ENCODE measurements at places on chromosomes 2 and 18.

DNA sequence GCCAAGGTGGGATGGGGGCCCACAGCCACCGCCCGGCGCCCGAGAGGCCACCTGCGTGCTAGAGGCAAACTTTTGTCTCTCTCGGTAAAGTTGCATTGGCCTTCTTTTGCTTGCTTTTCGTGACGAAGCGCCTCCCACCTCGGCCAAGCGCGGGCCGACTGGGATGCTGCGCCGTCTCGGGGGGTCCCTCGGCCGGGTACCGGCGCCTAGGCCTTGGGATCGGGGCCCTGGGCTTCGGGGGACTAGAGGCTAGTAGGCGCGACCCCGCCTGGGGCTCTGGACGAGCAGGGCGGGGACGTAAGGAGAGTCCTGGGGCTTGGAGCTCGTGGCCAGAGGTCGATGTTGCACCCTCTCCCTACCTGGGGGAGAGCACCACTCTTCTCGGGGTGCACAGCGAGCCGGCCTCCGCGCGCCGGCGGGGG lies 545 bp downstream of the GLI2 start:
- DNase-seq: no peak

- DNase-seq: no peak
Measured at GRCh38 chr2:124692707-124693106, 667.6 kb downstream of the CNTNAP5 start.

GRCh38 chr2:157672129-157672528 lies 43.5 kb upstream of the ACVR1C start:
- DNase-seq: no peak

DNA sequence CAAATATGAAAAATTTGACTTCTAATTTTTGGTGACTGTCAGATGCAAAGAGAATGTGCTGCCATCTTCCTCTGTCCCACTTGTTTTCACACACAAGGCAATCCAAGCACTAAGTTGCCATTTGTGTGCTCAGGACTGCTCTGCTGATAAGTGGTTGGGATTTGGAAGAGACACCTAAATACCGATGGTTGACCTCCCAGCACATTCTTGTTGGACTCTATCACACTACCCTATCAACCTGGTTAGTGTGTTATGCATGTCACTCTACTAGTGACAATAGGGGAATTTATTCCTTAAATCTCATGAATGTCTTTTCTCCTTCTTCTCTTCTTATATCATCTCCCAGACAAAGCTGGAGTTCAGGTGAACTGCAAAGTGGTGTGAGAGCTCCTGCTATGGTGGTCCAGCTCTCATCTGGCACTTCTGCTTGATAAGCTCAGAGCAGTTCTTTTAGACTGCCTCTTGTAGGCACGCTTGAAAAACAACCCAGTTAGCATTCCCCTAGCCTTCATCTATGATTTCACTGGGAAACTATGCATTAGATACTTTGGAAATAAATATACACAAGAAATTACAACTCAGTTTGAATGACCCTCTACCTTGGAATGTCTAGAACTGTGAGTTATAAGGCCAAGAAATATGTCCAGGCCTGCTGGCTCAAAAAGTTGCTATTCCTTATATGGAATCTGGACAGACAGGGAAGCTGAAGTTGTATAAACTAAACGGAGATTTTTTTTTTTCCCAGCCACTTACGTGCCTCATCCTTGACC lies 404.8 kb downstream of the MEIS1 start:
- DNase-seq: no peak

- peak; percentile 94 for DNase-seq
Measured at GRCh38 chr2:8488001-8488738, 193.7 kb upstream of the ID2 start.

GRCh38 chr2:44934038-44934982 lies 7.2 kb upstream of the SIX3 start:
- no peak for DNase-seq

DNA sequence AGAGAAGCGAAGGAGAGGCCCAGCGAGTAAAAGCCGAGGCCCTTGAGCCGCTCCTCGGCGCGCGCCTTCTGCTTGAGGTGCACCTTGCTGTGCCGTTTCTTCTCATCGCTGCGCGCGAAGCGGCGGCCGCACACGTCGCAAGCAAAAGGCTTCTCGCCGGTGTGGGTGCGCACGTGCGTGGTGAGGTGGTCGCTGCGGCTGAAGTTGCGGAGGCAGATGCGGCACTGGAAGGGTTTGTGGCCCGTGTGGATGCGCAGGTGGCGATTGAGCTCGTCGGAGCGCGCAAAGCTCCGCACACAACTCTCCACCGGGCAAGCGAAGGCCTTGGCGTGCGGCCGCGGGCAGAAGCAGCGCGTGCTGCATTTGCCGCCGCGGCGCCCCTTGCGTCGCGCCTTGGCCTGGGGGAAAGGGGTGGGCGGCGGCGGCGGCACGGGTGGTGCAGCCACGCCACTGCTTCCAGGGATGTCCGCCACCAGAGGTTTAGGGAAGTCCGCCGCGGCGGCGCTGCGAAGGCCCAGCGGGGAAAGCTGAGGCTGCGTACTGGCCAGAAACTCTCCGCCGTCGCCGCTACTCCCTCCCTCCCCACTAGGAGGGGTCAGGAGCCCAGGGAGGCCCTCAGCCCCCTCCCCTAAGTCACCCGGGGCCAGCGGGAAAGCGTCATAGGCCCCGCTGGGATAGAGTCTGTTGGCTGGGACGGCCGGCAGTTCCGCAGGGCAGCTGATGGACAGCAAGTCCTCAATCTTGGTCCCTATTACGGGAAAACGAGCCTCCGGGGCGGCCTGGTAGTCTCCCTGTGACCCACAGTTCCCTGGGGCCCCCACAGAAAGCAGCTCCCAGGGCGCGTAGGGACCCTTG lies 1.7 kb downstream of the EGR4 start:
- DNase-seq: no peak

DNA sequence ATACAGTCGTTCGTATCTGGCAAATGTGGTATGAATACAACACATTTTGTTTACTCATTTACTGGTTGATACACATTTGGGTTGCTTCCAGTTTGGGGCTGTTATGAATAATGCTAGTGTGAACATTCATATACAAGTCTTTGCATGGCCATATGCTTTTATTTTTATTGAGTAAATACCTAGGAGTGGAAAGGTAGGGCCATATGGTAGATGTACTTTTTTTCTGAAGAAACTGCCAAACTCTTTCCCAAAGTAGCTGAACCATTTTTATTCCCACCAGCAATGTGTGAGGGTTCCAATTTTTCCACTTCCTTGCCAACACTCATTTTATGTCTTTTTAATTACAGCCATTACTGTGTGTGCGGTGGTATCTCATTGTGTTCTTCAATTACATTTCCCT lies 496.2 kb upstream of the NRXN1 start:
- DNase-seq: no peak

DNA sequence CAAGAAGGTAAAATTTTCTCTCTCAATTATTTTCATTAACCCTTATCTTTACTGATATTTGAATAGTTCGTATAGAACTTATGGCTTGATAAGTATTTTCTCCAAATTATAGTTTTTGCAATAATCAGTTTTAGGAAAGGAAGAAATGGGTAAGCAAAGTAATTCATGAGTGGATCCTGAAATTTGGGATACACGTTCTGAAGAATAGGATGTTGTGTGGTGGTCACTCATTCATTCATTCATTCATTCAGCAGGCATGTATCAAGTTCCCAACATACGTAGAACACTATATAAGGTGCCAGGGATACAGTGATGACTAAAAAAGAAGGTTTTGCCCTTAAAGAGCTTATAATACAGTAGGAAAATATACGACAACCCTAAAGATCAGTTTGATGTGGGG lies 95.4 kb downstream of the PTRHD1 start:
- no peak for DNase-seq

DNA sequence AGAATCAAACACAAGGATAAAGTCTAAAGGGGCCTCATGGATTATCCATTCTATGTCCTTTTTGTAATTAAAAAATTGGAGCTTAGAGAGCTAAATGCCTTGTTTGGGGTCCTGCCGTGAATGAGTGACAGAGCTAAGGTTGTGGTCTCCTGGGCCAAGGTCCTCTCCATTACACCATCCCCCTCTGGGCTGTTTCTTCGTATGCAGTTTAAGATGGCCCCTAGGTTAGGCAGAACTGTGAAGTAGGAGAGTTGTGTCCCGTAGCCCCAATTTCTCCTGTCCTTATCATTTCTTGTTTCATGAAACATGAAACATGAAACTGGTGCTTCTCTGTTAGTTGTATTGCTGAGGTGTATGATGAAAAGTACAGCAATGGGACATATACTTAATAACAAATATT lies 32.9 kb downstream of the CRIM1 start:
- no peak for DNase-seq

DNA sequence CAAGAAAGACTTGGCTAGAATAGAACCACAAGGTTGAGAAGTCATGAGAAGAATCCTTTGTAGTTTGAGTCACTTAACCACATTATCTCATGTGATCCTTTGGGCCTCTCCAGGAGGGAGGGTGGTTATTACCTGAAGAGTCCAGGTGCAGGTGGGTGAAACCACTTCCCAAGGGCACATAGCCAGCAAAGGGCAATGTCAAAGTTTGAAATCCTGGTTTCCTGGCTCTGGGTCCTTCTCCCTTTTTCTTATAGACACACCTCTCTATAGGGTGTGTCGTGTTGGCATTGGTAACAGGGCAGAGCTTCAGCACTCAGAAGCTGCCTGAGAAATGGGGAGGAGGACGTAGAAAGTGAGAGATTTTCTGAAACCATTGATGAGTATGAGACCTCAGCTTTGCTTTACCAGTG lies 137.9 kb downstream of the MGAT5 start:
- no peak for DNase-seq

GRCh38 chr18:75621818-75622217 lies 194.3 kb upstream of the SMIM21 start:
- no peak for DNase-seq

- DNase-seq: no peak
Measured at GRCh38 chr18:49170925-49171505, 220.2 kb upstream of the SMAD7 start.

DNA sequence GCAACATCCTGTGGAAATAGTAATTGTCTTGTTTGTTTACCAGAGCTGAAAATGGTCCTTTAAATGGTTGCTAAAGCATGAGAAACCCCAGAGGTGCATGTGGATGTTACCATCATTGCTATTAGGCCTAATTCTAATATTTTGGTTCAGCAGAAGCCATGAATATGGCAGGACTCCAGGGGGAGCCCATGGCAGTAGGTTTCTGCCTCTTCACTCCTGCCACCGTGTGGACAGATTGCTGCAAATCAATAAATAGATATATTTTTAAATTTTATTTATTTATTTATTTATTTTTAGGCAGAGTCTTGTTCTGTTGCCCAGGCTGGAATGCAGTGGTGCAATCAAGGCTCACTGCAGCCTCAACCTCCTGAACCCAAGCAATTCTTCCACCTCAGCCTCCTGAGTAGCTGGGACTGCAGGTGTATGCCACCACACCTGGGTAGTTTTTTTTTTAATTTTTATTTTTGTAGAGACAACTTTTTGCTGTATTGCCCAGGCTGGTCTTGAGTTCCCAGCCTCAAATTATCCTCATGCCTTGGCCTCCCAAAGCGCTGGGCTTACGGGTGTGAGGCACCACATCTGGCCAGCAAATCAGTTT lies 54.9 kb upstream of the CAPN13 start:
- peak; percentile 47 for DNase-seq

DNA sequence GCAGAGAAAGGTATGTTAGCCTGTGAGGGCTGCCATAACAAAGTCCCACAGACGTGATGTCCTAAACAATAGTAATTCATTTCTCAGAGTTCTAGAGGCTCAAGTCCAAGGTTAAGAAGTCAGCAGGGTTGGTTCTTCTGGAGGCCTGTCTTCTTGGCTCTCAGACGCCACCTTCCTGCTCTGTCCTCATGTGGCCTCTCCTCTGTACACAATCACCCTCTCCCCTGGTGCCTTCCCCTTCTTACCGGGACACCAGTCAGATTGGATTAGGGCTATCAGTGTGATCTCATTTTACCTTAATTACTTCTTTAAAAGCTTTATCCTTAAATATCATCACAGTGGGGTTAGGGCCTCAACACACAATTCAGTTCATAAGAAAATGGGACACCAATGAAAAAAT lies 860.5 kb downstream of the RNF144A start:
- no peak for DNase-seq

GRCh38 chr2:173855661-173856060 lies 109.5 kb downstream of the SP3 start:
- DNase-seq: no peak

GRCh38 chr18:29157057-29157780 lies 980.3 kb upstream of the CDH2 start:
- no peak for DNase-seq

DNA sequence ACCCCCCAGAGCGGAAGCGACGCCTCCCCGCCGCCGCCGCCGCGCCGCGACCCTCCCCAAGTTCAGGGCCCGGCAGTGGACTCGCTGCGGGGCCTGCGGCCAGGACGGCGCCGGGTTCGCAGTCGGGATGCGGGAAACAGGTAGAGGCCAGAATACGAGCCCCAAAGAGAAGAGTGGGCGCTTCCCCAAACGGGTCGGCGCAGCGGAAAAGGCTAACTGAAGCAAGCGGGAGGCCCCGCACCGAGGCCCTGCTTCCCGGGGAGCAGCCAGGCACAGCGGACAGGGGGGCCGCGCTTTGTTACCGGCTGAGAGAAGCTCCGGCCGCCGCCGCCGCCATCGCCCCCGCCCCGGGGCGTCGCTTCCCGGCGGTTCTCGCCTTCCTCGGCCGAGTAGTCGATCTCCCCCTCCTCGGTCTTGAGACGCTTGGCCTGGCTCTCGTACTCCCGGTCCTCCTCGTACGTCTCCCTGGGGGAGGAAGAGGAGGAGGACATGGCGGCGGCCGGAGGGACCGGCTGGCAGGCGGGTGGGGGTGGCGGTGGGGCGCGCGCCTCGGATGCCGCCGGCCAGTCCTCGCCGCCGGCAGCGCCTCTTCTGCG lies 494 bp downstream of the HNRNPLL start:
- DNase-seq: peak; percentile 57

DNA sequence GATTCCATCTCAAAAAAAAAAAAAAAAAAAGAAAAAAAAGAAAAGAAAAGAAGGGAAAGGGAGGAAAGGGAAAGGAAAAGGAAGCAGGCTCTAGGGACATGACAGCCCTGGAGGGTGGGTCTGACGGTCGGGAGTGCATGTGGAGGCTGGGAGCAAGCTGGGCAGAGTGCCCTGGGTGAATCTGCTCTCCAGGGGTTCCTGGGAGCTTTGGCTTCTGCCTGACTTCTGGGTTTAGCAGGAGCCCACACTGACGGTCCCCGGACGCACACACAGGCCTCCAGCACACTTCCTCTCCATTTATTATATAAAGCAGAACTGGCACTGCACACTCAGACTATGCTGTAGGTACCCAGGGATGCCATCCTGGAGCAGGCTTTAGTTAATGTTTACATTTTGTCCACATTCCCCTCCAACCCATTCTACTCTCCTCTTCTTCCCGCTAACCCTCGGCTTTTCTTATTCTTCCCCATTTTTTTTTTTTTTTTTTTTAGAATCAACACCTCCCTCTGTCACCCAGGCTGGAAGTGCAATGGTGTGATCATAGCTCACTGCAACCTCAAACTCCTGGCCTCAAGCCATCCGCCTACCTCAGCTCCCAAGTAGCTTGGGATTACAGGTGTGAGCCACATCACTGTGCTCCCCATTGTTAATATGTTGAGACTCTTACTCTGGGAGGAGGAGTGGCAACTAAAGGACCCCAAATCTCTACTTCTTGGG lies 151.1 kb upstream of the SLC1A4 start:
- DNase-seq: no peak
